ENCODE measurements at places on chromosomes 6 and 20. TPM values are rescaled to one million over a fixed set of nuclear protein-coding genes. Genes with fewer than 3 reads are reported as not detected.

CPXM1 gene
- not detected for total RNA-seq

DNA sequence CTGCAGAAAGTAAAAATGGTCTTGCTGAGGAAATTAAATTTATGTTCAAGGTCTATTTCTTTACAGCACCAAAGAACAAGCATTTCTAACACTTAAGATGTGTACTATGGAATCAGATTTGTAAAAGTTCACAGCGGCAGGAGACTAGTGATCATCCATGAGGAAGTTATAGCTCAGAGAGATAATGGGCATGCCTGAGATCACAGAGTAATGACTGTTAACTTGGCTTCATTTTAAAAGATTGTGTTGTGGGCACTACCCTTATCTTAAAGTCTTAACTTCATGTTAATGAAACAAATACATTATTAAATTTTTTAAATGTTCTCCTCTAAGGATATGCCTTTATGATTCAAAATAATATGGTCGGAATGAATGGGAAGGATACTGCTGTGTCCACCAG is 168.6 kb downstream of the GMPR start:
- no peak for DNase-seq

ENPP5 gene
- not detected for total RNA-seq

DNA sequence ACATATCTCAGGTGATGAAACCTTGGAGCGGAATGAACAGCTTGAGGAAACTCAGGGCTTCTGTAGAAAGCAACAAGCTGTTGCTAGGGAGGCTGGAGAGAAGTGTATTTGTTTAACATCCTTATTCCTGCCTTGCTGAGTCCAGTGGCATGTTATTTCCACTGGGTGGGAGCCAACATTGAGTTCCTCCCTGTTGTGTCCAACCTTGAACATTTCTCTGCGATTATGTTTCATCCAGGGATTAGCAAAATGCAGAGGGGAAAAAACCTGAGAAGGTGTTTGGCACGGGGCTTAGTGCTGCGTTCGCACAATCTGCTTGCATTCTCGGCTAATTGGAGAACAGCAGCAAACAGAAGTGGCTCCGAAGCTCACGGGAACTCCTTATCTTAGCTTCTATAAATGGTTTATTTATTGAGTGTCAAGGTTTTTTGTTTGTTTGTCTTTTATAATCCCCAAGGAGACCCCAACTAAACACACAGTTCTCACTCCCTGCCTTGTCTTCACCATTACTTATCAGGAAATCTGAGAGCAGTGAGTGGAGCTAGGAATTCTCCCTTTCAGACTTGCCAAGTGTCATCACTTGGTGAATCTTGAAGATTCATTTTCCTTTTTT is 412.8 kb downstream of the CDC5L start:
- DNase-seq, result peak; percentile 20

DNA sequence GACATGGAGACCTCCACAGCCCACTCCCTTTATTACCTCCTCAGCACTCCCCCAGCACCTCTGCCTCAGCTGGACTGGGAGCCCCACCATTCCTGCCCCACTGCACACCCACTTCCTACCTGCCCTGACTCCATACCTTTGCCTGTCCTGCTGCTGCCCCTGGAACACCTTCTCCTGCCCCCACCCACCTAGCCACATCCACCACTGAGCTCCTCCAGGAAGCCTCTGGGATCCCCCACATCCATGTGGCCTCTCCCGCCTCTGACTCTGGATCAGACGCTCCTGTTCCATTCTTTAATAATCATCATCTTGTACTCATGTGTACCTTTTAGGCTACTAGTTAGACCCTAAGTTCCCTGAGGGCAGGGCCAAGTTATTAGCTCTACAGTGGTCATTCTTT is 2.2 kb upstream of the SDCBP2 start:
- DNase-seq, result no peak

- no peak for DNase-seq
Measured at GRCh38 chr6:125078602-125079321, 74.8 kb upstream of the TPD52L1 start.

UBE2C gene
- total RNA-seq, result 392 TPM

GRCh38 chr6:80690551-80691131 is 584.2 kb downstream of the BCKDHB start:
- no peak for DNase-seq

DNA sequence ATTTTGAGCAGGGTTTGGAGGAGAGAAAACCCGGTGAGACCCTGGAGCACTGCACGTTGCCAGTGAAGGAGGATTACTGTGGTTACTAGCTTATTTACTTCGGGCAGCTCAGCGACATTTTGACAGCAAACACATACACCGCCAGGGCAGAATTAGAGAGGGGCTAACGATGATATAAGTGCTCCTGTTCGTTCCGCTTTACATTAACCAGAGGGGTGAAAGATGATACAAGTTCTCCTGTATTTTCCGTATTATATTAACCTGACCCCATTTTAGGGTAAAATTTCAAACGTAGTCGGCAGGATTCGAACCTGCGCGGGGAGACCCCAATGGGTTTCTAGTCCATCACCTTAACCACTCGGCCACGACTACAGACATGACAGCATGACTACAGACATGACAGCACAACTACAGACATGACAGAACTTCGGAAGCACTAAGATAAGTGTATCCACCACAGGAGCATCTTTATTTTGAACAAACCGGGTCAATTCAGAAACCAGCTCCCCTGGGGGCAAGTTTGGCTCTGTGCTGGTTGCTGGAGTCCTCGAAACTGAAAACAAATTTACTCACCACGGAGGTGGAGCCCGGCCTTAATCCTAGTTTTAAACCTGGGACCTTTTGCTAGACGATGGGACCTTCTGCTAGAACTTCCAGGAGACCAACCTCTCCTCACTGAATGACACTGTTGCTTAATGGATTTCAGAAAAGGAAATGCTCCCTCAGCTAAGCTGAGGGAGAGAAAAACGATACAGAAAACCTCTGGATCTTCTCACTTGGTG is 80.4 kb upstream of the ZNF184 start:
- peak; percentile 94 for DNase-seq

GRCh38 chr6:149933036-149933435 is 8.8 kb upstream of the ULBP2 start:
- DNase-seq, result no peak

DNA sequence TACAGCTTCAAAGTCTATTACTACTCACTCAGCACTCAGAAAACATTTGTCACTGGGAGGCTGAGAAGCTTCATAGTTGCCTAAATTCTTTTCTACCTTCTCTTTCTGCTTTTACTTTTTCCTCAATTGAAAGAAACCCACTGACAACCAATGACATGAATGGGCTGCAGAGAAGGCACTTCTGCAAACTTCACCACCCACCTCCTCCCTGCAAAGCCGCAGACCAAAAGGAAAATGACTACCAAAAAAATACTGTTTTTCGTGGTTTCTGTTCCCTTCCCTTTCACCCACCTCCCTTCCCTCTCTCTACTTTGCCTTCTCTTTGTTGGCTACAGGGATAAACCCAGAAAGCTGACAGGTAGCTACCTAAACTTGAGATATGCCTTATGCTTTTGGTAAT is 3.2 kb downstream of the GNAS-AS1 start:
- DNase-seq, result no peak

KIFC1 gene
- total RNA-seq, result 105 TPM

GRCh38 chr6:111589366-111589765 is 16.3 kb downstream of the TRAF3IP2 start:
- peak; percentile 94 for DNase-seq

DNA sequence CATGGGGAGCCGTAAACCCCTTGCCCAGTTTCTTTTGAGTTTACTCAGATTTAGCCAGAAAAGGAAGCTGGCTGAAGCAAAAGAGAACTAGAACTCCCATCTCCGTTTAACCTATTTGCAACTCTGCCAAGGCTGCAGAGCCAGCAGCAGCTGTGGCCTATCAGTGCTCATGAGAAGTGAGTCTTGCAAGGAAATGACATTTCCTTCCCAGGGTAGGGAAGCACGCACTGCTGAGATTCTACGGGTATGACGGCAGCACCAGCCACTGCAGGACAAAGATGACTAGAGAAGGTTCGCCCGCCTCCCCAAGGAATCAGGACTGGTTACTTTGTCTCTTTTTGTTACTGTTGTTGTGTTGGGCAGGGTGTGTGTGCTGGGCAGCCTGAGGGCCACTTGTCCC is 47.6 kb downstream of the PPP1R3G start:
- DNase-seq, result no peak

DNA sequence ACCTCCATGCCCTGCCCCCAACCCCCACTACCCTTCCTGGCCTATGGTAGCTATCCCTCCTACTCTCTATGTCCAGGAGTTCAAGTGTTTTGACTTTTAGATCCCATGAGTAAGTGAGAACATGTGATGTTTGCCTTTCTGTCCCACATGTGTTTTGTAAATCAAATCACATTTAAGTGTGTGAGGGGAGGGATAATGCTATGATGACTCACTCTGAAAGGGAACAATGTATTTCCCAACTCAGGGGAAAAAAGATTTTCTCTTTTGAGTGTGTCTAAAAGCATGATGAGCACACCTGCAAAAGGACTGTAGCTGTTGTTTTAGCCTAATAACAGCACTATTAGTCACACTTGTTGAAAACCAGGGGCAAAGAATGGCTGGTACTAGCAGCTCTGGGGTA is 193.7 kb downstream of the GJA10 start:
- peak; percentile 88 for DNase-seq

- DNase-seq, result no peak
Measured at GRCh38 chr6:45584127-45584526, 206.4 kb upstream of the SUPT3H start.

TRIM10 gene
- total RNA-seq, result not detected

- DNase-seq, result no peak
Measured at GRCh38 chr6:79964607-79965081, 17.3 kb upstream of the ELOVL4 start.

DNA sequence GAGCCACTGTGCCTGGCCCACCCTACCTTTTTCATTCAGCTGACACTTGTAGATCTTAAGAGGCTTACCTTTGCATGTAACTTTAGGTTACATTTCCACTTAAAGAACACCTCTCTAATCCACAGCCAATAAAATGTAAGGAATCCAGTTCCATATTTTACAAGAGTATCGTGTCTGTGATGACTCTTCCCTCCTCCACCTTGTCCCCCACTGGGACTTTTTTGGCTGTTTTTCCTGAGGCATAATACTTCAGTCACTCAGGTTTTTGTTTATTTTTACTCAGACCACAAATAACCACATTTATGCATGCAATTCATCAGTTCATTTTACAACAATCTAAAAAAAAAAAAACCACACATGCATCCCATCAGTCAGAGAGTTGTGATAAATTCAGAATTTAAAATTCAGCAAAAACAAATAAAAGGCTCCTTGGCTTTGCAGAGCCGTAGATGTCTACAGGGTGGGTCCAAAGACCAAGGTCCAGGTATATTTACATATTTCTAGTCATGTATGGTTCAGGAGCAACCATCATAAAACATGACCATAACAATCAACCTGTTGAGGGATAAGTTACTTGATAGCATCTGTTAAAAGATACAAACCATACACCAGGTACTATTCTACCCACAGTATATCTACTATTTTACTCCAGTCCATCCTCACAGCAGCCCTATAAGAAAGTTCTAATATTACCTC is 9.9 kb downstream of the ATXN1 start:
- no peak for DNase-seq

DNA sequence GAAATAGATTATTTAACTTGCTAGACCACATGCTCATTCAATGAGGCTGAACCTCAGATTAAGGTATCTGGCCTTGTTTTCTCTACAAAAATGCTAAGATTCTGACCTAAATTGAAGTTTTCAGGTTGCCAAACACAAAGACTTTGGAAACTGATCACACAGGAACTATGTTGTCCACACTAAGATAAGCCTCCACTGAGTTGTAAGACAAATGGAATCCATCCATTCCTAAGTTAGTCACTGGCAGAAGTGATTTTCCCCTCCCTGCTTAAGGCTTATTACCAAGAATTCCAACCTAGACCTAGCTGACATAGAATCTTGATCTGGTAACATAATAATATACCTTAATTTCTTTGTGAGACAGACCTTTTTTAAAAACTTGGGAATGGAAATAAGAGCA is 608.1 kb downstream of the TENT5A start:
- DNase-seq, result no peak

DNA sequence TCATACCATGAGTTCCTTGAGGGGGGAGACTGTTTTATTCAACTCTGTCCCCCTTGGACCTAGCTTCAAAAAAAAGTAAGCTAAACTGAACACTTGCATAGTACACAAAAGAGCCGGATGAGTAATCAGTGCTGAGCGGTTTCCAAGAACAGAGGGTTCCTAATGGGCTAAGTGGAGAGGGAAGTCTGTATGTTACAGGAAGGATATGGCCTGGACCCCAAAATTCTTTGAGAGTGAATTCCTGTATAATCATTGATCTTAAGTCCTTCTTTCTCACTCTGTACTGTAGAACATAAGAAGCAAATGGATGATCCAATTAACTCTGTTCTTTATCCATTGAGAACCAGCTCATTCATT is 324.7 kb upstream of the CNR1 start:
- DNase-seq, result peak; percentile 32

DNA sequence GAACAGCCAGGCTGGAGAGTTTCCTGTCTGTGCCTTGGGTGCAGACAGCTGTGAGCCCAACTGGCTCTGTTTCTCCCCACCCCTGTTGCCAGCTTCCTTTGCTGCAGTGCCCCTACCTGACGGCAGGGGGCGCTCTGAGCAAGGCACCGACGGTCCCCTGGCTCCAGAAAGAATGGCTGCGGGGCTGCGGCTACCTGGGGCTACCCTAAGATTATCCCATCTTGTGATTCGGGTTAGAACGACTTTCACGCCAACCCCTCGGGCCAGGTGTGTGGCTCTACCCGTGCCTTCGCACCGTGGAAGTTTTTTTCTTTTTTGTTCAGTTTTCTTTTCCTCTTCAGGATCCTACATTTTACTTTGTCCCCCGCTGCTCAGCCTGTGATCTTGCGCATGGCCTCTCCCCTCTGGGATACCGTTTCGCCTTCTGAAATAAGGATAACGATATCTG is 33.4 kb upstream of the AAR2 start:
- peak; percentile 58 for DNase-seq

DNA sequence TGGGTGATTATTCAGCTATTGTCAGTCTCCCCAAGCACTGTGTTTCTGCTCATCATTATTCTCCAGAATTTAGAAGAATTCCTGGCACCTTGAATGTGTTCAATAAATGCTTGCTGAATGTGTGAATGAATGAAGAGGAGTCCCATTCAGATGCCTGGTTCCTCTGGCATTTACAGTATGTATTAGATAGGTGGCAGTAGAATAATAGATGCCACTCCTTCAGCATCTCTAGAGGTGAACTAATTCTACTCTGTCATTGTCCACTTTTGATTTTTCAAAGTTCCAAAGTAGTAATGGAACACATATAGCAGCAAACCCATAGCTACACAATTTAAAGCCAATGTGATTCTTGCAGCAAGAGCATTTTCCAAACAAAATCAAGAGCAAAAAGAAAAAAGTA is 118.9 kb upstream of the CEP162 start:
- DNase-seq, result no peak

GRCh38 chr6:108839083-108839642 is 9.1 kb upstream of the ARMC2 start:
- DNase-seq, result no peak

DNA sequence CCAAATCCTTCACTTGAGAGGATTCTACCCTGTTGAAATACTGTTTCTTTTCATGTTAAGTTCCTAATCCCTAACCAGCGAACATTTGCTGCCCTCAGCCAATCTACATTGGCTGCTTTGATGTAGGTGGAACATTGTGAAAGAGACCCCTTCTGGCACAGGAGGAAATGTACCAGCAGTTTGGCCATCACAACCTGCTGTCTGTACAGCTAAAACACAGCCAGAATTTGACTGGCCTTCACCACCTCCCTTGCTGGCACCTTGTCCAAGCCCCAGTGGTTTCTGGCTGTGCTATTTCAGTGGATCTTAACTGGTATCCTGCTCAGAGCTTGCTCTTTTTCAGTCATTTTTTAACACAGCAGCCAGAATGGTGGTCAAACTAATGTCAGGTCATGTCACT is 202.1 kb upstream of the EPHA7 start:
- no peak for DNase-seq

Data from HT1080 (cell line).